Fibroblast of skin of left quadriceps (primary cell): ENCODE measurements at places on chromosomes 3 and 15.

DNA sequence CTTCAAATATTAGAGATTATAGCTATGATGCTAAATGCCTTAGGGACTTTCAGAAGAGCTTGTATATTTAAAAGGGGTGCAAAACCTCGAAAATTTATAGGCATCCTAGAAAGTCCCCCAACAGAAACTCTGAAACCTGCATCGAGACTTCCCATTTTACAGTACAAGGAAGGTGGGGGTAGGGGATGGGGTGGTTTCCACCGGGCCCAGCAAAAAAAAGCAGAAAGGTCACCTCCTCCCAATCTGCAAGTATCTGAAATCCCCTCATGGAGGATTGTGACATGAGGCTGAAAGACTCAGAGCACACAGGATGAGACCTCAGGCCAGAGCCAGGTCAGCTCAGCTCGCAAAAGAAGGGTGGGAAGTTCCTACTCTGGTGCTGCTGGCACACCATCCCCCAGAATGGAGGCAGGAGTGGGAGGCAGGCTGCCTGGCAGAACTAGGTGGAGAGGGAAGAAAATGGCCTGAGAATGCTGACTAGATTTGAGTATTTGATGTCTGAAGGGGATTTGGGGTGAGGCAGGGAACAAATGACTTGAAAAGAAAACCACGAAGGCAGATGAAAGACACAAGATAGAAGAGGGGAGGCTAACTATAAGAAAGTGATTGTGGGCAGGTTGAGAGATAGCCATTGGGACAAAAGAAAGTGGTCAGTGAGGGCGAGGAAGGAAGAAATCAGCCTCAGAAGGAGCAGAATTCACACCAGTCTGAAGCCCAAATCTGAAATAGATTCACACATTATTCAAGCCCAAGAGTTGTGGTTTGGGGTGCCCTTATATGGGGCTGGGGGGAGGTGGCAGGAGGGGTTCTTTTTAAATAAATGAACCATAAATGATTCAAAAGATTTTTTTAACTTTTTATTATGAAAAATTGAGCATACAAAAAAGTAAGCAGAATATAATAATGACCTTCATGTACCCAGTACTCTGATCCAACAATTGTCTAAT lies 22.5 kb upstream of the TSC22D2 start:
- DNase-seq = no peak

DNA sequence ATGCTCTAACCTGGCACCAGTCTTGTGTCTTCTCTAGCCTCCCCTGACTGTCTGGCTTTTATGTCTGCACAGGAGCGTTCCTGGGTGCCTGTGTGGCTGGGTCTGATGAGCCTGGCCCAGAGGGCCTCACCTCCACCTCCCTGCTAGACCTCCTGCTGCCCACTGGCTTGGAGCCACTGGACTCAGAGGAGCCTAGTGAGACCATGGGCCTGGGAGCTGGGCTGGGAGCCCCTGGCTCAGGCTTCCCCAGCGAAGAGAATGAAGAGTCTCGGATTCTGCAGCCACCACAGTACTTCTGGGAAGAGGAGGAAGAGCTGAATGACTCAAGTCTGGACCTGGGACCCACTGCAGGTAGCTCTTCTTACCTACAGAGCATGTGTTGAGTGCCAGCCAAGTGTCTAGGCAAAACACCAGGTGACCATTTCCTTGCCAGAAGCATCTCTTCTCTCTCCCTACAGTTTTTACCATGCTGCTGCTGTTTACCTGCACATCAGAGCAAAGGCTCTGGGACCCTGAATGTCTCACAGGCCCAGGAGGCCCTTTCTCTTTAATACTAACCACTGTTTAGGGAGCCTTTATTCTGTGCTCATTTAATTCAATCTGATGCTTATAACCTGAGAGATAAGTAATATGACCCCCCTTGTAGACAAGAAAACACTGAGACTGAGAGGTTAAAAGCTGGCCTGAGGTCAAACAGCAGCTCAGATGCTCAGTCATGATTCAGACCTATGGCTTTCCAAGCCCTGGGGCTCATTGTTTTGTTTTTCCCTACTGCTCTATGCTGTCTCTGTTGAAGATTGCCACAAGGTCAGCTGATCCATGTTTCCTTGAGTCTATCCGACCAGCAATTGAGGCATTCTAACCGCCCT lies 10.4 kb downstream of the PODXL2 start:
- DNase-seq = no peak

DNA sequence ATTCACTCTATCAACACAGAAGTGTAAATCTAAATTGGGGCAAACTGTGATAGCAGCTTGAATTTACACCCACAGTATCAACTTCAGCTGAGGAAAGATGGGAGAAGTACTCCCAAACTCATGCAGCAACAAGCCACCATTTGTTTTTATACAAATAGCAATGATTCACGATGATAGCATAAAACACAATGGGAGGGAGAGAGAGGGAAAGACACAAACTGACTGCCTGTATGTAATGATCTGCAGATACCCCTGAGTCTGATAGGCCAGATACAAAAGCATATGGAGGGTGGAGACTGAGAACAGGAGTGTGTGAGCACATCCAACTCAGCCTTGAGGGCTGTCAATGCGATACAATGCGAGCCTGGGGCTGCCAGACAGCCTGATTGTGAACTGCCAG lies 79.2 kb downstream of the CNTN3 start:
- no peak for DNase-seq

GRCh38 chr15:46089467-46089935 lies 454.7 kb downstream of the SQOR start:
- DNase-seq = no peak

DNA sequence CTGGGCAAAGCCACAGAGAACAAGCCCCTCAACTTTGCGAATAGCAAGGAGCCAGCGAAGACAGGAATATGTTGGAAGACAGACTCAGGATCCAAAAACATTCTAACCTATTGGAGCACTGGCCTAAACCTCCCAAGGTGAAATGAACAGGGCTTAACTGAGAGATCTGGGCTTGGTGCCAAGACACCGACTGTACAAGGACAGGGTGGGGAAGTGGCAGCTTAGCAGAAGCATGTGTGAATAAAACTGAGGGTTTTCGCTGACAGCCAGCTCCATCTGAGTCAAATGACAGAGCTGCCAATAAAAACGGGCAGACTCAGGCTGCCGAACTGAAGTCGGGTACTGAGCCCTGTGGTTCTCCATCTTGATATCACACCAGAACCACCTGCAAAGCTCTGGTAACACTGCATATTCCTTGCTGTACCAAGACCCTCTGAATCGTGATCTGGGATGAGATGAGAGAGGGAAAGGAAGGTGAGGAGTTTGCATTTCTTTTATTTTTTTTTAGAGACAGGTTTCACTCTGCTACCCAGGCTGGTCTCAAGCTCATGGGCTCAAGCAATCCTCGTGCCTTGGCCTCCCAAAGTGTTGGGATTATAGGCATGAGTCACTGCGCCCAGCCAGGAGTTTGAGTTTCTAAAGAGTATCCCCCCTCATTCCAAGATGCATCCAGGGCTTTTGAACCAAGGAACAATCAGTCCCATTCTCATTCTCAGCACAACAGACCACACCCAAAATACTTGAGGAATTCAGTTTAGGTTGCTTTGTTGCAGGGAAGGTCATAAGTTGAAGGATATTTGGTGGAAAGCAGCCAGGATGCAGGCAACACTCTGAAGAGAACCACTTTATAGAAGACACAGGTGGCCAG lies 6.0 kb upstream of the PLCB2 start:
- DNase-seq = no peak

DNA sequence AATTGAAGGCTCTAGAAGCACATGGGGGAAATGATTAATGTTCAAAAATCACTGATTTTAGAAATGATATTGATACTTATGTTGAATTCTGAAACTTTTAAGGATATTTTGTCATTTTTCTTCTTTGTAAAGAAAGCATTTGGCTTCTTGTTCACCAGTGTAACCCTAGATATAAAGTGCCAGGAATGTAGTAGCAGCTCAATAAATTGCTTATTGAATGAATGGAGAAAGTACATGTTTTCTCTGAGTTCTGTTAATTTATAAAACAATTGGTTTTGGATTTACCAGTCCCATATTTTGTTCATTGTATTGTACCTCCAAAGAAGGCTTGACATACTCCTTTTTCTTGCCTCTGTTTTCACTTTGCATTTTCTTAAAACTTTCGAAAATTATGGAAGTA lies 2.4 kb downstream of the PLCL2 start:
- DNase-seq = no peak

GRCh38 chr15:40879609-40880008 lies 5.6 kb upstream of the RHOV start:
- DNase-seq = no peak
